ENCODE measurements at places on chromosomes 16 and 17.

DNA sequence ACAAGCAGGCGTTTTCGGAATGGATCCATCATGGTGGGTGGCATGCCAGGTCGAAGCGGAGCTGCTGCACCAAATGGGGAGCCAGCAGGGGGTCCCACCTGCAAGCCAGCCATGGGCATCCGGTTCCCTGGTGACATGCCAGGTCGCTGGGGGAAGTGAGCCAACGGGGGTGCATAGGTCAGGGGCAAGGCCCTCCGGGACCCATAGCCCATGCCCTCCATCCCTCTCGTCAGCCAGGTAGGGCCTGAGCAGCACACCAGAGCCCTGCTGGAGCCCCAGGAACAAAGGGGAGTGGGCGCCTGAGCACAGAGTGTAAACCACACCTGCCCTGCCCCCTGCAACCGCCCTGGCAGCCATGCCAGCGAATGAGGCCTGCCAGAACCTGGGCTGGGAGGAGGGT lies 5.0 kb downstream of the SMARCD2 start:
- DNase-seq = no peak

GRCh38 chr16:58628845-58629732 lies 537 bp downstream of the CNOT1 start:
- peak; percentile 43 for DNase-seq

DNA sequence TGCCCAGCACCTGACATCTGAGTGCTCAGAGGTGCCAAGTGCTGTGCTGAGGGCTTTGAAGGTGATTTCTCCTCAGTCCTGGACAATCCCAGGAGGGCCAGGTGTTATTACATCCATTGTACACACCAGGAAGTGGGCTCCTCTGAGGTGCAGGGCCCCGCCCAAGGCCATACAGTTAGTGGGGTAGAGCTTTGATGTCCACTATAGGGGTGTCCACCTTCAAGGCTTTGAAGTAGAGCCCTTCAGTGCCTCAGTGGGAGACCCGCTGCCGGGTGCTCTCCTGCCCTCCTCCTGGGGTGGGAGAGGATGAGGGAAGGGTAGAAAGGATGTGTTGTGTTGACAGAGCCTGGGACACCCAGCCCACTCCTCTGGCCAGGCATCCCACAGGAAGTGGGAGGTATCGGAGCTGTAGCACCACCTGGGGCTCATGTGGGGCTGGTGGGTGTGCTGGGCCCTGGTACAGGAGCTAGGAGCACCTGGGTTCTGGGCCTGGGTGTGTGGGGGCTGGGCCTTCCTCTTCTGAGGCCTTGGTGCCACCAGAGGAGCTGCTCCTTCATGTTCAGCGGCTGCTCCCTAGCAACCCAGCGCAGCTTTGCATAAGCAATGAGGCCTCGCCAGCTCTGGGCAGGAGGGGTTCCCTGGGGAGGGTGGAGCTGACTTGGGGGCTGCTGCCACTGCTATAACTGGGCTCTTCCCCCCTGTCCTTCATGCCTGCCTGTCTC lies 7.4 kb downstream of the LASP1 start:
- DNase-seq = no peak

DNA sequence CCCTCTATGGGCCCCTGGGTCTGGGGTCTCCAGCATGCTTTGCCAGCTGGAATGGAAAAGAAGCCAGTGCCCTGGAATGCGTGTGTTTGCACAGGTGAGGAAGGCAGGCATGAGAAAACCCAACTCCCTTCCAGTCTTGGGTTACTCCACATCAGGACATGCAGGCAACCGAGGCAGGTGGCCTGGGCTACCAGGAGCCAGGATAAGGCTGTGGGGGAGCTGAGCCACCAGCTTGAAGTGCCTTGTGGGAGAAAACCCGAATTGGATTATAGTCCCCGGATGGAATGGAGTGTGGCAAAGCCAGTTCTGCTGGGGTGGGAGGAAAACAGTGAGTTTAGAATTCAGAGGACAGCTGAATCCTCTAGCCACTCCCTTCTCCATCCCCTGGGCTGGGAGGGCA lies 7.2 kb downstream of the SRCIN1 start:
- DNase-seq = no peak

DNA sequence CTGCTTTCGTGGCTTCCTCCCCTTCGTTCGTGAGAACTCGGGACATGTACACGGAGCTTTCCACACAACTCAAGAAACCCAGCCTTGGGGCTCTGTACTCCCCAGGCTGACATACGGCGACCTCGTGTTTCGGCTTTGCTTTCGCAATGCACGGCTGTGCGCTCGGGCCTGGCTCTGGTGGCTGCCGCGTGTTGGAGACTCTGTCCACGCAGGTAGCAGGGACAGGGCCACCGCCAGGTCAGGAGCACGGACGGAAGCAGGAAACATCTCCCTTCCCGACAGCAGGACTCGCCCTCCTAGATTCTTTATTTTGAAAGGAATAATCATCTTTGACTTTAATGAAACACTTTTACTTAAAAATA lies 17.3 kb downstream of the UTS2R start:
- DNase-seq = no peak

DNA sequence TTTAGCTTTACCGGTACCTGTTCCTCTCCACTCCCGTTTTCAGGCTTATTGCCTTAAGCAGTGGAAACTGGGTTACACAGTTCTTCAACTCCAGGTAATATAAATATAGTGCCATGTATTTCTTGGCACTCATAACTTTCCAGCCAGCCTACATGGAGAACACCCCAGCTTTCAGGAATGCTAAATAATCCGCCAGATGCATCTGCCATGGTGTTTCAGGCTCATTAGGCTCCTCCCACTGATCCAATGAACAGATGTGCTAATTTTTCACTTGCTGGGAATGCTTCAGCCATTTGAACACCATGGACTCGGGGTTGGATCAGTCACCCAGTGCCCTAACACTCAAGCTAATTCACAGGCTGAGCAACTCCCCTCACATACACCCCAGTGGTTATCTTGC lies 4.6 kb downstream of the ANKFN1 start:
- DNase-seq = no peak

DNA sequence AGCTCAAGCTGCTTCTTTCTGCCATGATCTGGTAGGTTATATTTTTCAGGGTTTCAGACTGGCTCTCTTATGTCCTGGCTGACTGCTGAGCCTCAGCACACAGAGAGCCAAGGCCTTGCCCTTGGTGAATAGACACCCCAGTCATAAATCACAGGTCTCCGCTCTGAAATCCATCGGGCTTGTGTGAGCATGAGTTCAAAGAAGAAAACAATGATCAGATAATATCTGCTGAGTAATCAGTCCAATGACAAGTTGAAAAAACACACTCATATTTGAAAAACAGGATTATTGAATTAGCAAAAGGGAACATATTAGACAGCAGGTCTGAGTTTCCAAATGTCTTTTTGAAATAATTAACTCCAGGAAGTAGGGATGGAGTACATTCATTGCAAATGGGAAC lies 51.1 kb upstream of the NDRG4 start:
- no peak for DNase-seq

GRCh38 chr16:5604770-5605169 lies 507.2 kb upstream of the EEF2KMT start:
- peak; percentile 3 for DNase-seq

GRCh38 chr16:27237219-27238015 lies 31.2 kb downstream of the NSMCE1 start:
- peak; percentile 74 for DNase-seq

GRCh38 chr16:86122681-86123342 lies 223.8 kb downstream of the IRF8 start:
- no peak for DNase-seq

- no peak for DNase-seq
Observed at GRCh38 chr16:59252317-59252716, 518.2 kb upstream of the GOT2 start.

- no peak for DNase-seq
Observed at GRCh38 chr16:411576-412265, 10.0 kb downstream of the DECR2 start.

- no peak for DNase-seq
Observed at GRCh38 chr17:9299695-9300094, 275.9 kb downstream of the STX8 start.

- DNase-seq = no peak
Observed at GRCh38 chr17:80091376-80091775, 10.0 kb upstream of the GAA start.

DNA sequence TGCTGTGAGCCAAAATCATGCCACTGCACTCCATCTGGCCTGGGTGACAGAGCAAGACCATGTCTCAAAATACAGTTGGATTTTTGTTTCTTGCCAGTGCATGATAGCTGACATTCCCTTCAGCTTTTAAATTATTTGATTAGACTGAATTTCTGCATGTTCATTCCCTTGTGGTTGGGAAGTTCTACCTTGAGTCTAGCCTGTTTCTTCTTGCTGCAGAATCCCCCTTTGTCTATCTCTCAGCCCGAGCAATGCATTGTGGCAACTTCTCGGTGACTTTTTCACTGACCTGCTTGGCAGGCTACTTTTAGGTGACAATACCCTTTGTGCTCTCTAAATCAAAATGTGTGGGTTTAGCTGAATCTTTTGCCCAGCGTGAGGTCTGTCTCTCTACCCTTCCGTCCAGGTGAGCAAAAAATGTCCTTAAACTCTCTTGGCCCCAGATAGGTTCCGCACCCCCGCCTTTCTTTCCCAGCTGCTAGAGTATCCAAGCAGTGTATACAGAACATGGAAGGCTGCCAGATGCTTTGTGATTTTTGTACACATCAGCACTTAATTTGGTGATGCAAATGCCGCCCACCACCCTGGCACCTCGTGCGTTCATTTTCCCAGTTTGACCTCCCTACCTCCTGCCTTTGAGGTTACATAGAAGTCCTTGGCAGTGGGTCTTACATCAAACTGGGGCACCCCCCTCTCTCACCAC lies 130.2 kb downstream of the ABCC6 start:
- DNase-seq = no peak

- no peak for DNase-seq
Observed at GRCh38 chr17:82200743-82201497, 11.7 kb downstream of the CCDC57 start.

- DNase-seq = no peak
Observed at GRCh38 chr16:81527477-81528178, 83.0 kb downstream of the CMIP start.

- DNase-seq = no peak
Observed at GRCh38 chr16:2814551-2815298, 2.3 kb upstream of the PRSS21 start.

DNA sequence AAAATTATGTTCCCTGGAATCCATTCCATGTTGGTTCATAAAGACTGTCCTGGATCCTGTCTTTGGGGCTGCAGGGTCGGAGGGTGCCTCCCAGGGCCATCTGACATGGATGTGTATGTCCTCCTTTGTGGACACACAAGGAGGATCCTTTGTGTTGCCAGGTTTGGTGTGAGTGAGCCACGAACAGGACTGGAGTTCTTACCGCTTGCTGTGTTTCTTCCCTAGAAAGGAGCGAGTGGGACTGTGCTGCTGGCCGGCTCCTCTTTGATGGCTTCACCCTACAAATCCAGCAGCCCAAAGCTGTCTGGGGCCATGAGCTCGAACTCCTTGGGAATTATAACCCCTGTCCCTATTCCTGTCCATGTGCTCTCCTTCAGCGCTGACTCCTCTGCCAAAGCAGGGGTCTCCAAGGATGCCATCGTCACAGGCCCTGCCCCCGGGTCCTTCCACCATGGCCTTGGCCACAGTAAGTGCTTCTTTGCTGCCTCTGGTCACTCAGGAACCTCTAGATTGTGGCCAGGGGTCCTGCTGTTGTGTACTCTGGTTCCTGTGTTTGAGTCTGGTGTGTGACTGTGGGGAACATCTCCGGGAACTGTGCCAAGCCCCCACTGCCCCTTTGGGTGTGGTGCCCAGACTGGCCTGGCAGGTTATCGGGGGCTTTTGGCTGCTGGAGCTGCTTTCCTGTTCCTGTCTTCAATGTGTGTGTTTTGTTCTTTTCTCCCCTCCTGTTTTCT lies 29.5 kb downstream of the UBN1 start:
- DNase-seq = no peak

DNA sequence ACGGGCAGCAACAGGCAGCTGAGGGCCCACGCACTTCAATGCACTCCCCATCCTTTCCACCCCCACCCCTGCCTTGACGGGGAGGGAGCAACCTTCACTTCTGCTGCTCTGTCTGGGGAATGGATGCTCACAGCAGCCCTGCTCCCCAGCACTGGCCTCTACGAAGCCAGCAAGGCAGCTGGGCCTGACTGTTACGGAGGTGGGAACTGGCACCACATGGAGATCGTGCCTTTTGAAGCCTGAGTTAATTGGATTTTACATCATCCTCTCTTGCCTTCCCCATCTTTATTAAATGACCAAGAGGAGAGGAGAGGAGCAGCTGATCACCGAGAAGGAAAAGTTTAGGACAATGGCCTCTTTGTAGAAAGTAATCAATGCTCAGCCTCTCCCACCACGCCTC lies 187.0 kb upstream of the RPL38 start:
- no peak for DNase-seq

GRCh38 chr16:89319886-89320781 lies 102.6 kb downstream of the ZNF778 start:
- peak; percentile 58 for DNase-seq

DNA sequence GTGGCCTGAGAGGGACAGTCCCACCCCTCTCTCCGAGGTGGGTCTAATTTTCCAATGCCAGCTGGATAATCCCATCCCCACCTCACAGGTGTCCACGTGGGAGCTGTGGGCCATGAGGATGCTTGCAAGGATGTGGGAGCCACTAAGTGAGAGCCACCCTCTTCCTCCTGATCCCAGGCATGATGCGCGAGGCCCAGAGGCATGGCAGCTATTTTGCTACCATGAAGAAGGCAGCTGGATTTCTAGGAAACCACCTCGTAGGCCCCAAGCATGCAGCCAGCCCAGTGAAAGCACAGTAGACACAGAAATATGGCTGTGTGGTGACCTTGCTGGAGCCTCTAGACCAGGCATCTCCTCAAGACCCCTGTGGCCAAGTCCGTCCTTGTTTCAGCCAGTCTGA lies 20.4 kb downstream of the KDM8 start:
- no peak for DNase-seq

GRCh38 chr16:26709175-26709574 lies 357.6 kb upstream of the C16orf82 start:
- no peak for DNase-seq

GRCh38 chr17:82244413-82245133 lies 15.7 kb downstream of the SLC16A3 start:
- DNase-seq = no peak

DNA sequence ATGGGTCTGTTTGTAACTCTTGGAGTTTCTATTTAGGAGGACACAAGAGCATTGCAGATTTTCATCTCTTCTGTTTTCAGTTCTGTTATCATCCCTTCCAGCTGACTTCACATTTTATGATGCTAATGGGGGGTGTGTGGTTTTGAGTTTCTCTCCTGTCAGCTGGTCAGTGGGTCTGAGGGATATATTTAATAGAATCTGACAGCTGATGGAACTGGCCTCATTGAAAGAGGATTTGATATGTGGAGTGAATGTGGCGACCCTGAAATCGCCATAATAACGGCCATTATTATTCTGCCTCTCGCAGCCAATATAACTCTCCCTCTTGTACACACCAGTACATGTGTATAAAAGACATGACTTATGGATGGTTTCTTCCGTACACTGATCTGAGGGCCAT lies 128.1 kb downstream of the SALL1 start:
- no peak for DNase-seq

GRCh38 chr16:13958474-13958873 lies 38.5 kb downstream of the ERCC4 start:
- DNase-seq = no peak

DNA sequence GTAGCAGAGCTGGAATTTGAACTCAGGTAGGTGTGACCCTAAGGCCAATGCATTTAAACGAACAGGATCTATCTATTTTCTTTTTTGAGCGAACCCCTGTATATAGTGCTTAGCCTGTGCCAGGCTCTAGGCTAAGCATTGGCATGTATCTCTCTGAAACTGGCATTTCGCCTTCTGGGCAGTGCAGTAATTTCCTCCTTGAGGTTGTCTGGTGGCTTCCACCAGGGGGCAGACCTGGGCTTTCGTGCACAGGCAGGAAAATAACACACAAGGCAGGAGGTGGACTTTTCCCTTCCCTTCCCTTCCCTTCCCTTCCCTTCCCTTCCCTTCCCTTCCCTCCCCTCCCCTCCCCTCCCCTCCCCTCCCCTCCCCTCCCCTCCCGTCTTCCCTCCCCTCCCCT lies 34.4 kb upstream of the PRKCB start:
- peak; percentile 72 for DNase-seq
